ENCODE measurements at places on chromosomes 2 and 18. TPM values are rescaled to one million over a fixed set of nuclear protein-coding genes. Genes with fewer than 3 reads are reported as not detected.

The C2orf72 gene
- 0.50 TPM for total RNA-seq

The HRH4 gene
- not detected for total RNA-seq

The FAP gene
- 0.15 TPM for total RNA-seq

The ATP9B gene
- total RNA-seq: 24.1 TPM

The BOLL gene
- not detected for total RNA-seq

The SPATA3 gene
- total RNA-seq: not detected

The ZNF396 gene
- total RNA-seq: 6.0 TPM

The MEP1B gene
- total RNA-seq: not detected

The AGXT gene
- not detected for total RNA-seq

The CDCA7 gene
- 9.6 TPM for total RNA-seq

The POTEI gene
- not detected for total RNA-seq

Measured in renal cortical epithelial cell (primary cell).